MG63 (cell line): ENCODE measurements at places on chromosomes 1 and 21.

GRCh38 chr1:117710710-117711109, 104.9 kb downstream of the TENT5C start:
- DNase-seq = no peak

DNA sequence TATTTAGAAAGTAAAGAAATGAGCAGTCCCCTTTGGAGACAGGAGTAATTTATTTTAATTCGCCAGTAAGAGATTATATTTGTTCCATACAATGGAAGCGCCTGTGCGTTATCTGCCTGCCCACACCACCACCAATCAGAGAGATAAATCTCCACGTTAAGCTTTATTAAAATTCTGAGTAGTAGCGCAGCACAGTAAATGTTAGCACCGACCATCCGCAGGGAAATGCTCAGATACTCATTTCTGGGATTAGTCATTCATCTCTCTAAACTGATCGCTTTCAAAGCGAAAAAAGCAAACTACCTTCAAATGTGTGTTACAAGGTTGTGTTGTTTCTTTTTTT, 1.2 kb downstream of the ETS2 start:
- DNase-seq = no peak

GRCh38 chr1:66168467-66168887, 365.5 kb upstream of the SGIP1 start:
- no peak for DNase-seq

DNA sequence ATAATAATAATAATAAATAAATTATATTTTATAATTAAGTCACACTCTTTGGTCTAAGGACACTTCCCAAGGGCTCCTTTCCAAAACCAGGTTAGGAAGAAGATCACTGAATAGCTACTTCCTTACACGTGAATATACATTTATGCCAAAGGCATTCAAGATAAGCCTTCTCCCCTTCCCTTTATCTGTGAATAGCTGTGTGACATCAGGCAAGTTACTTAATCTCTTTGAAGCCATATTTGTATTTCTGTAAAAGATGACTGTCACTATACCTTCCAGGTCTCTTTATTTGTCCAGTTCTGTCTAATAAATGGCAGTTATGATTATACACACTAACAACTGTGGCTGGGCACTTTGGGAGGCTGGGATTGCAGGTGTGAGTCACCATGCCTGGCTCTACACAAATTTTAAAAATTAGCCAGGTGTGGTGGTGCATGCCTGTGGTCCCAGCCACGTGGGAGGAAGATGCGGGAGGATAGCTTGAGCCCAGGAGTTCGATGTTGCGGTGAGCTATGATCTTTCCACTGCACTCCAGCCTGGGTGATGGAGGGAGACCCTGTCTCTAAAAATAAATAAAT, 5.5 kb upstream of the RNF11 start:
- DNase-seq = no peak

- no peak for DNase-seq
Measured at GRCh38 chr1:34803770-34804169, 11.0 kb downstream of the GJA4 start.

- DNase-seq = no peak
Measured at GRCh38 chr21:43209575-43210453, 41.0 kb downstream of the CRYAA start.

- peak; percentile 75 for DNase-seq
Measured at GRCh38 chr1:208029381-208030287, 118.7 kb upstream of the CD34 start.
